Fibroblast of skin of left biceps (primary cell): ENCODE measurements at places on chromosomes 1 and 21.
A peak's percentile ranks its signal among the peaks of the same experiment; 100 is the strongest.

GRCh38 chr1:101728029-101728428 is 268.7 kb downstream of the OLFM3 start:
- DNase-seq = no peak

DNA sequence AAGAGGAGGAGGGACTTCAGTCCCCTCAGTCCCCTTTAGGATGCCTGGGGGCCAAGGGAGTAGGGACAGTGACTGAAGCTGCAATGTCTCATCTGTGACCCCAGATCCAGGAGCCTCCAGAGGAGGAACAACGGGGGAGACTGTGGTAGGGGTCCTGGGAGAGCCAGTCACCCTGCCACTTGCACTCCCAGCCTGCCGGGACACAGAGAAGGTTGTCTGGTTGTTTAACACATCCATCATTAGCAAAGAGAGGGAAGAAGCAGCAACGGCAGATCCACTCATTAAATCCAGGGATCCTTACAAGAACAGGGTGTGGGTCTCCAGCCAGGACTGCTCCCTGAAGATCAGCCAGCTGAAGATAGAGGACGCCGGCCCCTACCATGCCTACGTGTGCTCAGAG is 18.3 kb downstream of the LY9 start:
- no peak for DNase-seq

DNA sequence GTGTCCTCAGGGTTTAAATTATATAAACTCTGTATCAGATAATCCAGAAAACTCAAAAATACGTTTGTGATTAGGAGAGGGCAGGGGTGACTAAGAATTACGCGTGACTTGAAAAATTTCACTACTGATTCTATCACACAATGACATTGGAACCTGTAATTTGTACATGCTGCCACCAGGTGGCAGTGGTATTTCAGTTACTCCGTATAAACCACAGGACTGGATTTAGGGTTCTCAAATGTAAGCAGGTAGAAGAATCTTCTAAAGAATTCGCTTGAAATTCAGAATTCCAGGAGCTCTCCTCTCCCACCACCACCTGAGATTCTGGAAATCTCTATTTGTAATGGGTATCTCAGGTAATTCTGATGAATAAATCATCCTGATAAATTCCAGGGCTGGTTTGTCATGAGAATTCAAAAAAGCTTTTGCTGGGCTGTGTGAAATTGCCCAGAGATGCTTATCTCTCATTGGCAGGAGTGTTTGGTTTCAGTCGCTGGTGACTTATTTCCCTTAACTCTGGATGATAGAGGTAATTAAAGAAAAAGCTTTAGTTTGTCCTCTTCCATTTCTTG is 1.7 kb upstream of the KRTAP7-1 start:
- DNase-seq = no peak

DNA sequence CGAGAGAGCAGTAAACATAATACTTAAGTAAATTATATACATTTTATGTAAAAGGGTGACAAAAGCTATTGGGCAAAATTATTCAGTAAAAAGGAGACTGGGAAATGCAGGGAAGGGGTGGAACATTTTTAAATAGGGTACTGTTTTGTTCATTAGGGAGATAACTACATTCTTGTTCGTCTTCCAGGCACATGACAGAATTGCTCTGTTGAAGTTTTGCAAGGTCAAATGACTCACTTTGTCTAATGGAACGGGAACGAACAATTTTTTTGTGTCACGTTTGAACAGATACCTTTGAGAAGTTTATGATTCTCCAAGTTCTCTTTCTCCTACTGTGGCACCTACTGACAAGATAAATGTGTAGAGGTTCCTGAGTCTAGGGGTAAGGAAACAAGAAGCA is 382.3 kb upstream of the ZRANB2 start:
- no peak for DNase-seq

- no peak for DNase-seq
Measured at GRCh38 chr1:115501476-115501875, 140.3 kb upstream of the VANGL1 start.

DNA sequence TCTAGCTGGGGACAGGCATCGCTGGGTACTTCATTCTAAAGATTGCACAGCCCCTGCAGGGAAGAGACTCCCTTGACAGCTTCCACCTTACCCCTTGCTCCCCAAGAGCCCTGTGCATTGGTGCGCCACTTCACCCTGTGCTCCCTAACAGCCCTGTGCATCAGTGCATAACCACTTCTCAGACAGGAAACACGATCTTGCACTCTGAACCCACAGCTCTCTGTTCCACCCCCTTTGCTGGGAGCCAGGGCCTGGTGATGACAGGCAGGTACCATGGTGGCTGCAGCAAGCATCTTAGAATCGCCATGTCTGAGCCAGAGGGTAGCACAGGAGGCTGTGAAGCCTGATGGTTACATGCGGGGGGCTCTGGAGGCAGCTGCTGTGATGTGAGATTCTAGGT is 5.0 kb downstream of the ALPL start:
- no peak for DNase-seq

- DNase-seq = no peak
Measured at GRCh38 chr21:32544697-32545096, 40.6 kb downstream of the TCP10L start.

- no peak for DNase-seq
Measured at GRCh38 chr1:119779869-119780356, 11.2 kb upstream of the HMGCS2 start.

- DNase-seq = no peak
Measured at GRCh38 chr1:81801651-81802456, 1.1 kb downstream of the ADGRL2 start.

DNA sequence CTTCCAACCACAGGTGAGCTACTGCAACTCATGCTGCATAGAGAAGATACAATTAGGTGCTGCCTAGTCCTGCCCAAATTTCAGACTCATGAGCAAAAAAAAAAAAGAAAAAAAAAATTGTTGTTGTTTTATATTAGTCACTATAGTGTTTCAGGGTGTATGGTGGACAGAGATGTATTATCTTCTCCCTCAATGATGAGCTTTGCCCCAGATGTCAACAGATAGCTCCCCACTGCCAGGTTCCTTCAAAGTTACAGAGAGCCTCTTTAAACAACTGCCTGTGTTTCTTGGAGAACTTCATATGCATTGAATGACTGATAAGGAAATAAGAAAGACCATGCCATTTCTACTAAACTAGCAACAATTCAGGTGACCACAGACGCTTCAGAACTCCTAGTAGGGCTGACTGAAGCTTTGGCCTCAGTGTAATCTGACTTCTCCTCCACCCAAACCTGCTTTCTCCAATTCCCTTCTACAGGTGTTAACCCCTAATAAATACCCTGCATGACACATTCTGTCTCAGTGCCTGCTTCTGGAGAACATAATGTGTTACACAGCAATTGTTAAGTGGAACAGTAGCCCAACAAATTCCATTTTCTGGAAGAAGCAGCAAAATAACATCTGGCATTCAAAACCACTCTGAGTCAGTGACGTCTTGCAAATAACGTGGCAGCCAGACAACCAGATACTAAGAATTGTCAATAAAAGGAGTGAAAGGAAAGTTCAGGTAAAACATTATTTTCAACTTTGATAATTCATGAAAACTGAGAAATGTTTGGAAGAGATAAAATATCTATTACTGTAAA is 147.7 kb downstream of the CDC42BPA start:
- DNase-seq = peak; percentile 43

- DNase-seq = no peak
Measured at GRCh38 chr1:33260439-33260838, 4.1 kb downstream of the ZNF362 start.

DNA sequence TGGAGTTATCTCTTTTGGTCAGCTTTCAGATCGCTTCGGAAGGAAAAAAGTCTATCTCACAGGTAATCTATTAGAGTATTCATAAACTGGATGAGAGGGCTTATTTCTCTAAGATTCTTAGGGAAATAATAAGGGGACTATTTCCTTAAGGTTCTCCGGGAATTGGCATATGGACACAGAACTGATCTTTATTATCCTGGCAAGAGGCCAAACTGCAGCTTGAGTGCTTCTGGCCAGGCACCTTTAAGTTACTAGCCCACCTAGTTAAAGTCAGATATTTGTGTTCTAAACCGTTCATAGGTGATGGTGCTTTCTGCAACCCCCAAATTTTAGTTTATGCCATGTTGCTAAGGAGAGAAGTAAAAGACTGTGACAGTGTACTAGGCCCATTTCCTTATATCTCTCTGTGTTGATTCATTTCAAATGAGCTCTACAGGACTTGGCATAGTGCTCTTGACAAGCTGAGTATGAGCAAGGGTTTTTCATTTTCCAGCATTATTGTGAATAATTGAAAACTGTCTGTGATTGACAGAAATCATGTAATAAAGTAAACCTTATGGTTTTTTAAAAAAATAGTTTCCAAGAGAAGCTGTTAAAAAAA is 43.4 kb downstream of the SLC22A15 start:
- DNase-seq = no peak

DNA sequence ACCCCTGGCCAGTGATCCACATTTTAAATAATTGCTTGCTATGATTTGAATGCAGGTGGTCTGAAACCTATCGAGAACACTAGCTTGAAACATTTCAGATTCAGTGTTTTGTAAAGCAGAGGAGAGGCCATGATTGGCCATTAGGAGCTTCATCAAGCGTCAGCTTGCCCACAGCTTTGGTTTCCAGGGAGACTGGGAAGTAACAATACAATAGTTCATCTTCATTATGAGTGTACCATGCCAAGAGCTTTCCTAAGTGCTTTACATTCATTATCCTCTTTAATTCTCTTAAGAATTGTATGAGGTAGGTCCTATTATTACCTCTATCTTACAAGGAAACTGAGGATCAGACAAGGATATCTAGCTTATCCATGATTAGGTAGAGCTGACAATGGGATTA is 27.7 kb upstream of the ATP5PO start:
- DNase-seq = no peak

GRCh38 chr1:236416165-236416564 is 22.1 kb downstream of the EDARADD start:
- DNase-seq = no peak
